ENCODE measurements at places on chromosomes 4 and X. TPM values are rescaled to one million over a fixed set of nuclear protein-coding genes. Genes with fewer than 3 reads are reported as not detected.

Gene SLC9B2
- total RNA-seq: 9.7 TPM

DNA sequence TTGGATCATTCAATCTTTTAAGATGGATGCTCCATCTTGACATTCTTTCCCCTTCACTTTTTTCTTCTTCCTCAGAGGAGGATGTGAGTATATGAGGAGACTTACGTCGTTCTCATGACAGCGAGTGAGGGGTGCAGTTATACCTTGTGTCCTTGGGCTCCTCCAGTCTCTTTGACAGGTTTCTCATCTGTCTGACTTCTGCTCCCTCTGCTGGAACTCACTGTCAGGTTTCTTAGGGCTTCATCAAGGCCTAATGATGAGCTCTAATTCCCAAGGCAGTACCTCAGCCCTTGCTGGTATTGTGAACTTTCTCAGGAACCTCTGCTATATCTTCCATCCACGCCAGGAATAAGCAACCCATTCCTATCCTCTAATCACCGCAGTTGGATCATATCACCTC, 237.8 kb upstream of the ADGRL3 start:
- DNase-seq: no peak

GRCh38 chr4:107937040-107937439, 5.7 kb downstream of the CYP2U1 start:
- DNase-seq: no peak

GRCh38 chr4:76716020-76716419, 181.9 kb downstream of the SOWAHB start:
- no peak for DNase-seq

- no peak for DNase-seq
Observed at GRCh38 chr4:15018361-15018760, 16.1 kb downstream of the CPEB2 start.

Gene CHRDL1
- 15.5 TPM for total RNA-seq

DNA sequence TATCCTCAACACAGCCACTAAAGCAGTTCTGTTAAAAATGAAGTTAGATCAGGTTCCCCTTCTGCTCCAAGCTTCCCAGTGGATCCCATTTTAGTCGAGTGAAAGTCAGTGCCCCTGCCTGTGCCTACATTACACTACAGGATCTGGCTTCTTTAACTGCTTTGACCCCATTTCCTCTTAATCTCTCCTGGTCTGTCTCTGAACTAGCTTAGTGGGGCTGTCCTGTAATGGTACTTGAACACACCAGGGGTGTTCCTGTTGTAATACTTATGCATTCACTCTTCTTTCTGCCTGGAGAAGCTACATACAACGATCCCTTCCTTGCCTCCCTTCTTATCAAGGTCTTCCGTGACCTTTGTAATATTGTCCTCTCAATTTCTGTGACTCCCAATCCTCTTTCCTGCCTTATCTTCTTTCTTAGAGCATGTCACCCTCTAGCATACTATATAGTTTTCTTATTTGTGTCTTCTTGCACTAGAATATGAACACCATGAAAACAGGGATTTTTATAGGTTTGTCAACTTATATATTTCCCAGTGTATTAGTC, 16.7 kb downstream of the ARSJ start:
- DNase-seq: no peak

GRCh38 chr4:42653626-42654560, 3.0 kb downstream of the ATP8A1 start:
- DNase-seq: no peak

- DNase-seq: no peak
Observed at GRCh38 chrX:130524476-130525194, 122.8 kb downstream of the RBMX2 start.

GRCh38 chr4:88958080-88958479, 98.9 kb downstream of the FAM13A start:
- no peak for DNase-seq

Gene BEX4
- total RNA-seq: 64.0 TPM

GRCh38 chr4:152148057-152148456, 387.2 kb upstream of the GATB start:
- no peak for DNase-seq

- DNase-seq: no peak
Observed at GRCh38 chr4:921830-922331, 10.2 kb downstream of the GAK start.

- DNase-seq: peak; percentile 57
Observed at GRCh38 chrX:54182194-54182863, 725 bp downstream of the FAM120C start.

Gene C4orf36
- total RNA-seq: 8.6 TPM

Gene ATP2B3
- not detected for total RNA-seq

DNA sequence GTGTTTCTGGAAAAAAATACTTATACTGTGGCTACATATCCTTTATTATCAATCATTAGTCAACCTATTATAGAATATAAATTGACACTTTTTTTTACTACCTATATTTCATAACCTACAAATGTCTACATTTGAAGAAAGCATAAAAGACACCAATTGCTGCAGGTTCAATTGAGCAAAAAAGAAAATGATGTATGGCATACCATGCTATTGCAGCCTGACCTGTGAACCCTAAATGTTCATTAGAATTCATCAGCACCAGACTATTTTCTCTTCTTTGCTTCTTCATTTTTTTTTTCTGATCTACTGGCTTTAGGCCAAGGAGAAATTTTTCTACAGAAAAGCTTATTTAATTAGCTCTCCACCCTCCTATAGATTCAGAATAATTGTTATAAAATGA, 1628.2 kb upstream of the IGFBP7 start:
- no peak for DNase-seq

Gene RPS6KA6
- total RNA-seq: 20.0 TPM

Gene FAAH2
- 24.6 TPM for total RNA-seq

GRCh38 chrX:85569686-85570085, 190.2 kb upstream of the POF1B start:
- no peak for DNase-seq

DNA sequence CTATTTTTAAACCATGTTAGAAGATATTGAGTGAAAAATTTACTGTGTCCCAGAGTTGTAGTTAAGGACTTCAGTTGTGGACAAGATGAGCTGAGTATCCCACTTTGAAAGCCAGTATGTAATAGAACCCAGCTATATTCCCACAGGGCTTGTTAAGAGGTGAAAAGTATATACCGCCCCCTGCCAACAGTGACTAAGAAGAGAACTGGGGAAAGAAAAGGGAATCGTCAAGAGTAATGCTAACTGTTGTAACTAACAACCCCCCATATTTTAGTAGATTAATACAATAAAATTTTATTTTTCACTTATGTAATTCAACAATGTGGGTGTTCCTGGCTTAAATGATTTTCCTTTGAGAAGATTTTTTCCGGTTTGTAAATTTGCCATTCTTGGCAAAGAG, 250.4 kb upstream of the GIMD1 start:
- no peak for DNase-seq

DNA sequence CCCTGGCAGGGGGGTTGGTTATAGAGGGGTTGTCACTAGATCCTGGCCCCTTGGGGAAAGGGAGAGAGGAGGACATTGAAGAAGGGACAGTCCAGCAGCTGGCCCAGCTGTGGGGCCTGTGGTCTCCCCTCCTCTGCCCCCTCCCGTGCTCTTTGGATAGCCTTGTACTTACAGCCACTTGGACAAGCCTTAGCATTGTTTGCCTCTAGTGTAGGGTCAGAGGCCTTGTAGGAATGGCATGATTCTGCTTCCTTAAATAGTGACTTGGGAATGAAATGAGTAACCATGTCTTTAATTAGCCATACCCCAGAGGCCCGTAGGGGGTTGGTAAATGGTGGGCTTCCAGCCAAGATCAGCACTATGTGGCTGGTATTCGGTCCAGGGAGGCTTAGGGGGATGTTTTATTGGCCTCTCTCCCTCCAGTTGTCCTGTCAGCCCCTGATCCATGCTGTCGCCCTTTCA, 230.6 kb downstream of the PTTG2 start:
- peak; percentile 10 for DNase-seq

DNA sequence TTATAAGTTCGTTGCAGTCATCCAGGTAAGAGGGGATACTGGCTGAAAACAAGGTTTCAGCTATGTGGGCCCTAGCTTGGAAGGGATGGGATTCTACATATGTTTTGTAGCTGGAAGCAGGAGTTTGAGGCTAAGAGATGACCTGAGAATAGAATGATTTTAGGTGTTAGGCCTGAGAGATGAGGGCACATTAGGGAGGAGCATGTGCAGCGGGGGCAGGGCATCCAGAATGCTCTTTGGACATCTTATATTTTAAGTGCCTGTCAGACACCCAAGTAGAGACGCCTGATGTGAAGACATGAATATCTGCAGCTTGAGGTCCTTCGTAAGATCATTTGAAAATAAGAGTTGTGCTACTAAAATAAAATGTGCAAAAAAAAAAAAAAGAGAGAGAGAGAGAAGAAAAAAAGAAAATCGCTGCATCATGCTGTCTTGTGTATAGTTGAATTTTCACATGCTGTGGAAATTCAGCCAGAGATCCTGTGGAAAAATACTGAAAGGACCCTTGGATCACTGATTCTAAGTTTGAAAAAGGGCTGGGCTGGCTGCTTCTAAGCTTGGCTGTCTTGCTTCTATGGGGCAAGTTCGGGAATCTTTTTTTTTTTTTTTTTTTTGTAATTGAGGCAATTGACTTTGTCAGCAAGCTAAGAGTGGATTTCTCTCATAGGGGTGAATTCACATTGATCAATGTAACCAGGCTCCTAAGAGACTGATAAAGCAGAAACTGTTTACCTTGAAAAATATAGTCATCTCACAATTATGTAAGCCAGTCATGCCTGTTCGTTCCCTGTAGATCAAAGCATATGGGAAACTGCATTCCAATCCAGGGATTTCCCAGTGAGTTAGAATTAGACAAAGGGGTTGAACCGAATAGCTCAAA, 341.0 kb upstream of the GATB start:
- DNase-seq: no peak

Gene ADH1B
- not detected for total RNA-seq

- DNase-seq: no peak
Observed at GRCh38 chr4:83604321-83604720, 68.4 kb downstream of the GPAT3 start.

Data from neural progenitor cell (in vitro differentiated cells).